ENCODE measurements at places on chromosomes 7 and 10.

DNA sequence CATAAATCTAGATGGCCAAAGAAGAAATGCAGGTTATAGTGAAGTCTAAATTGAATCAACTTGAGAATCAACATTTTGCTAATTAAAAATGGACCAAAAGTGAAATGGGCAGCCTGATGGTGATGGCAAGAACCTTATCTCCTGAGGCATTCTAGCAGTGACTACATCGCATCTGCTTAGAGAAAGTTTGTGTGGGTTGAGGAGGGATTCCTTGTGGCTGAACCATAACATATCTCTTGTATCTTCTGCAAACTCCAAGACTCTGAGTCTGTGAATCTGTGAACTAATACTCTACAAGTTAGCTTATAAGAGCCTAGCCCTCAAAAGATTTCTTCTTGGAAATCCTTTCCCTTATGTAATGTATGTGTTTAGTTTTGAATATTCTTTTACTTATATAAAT, 85.6 kb downstream of the PRKG1 start:
- no peak for DNase-seq

DNA sequence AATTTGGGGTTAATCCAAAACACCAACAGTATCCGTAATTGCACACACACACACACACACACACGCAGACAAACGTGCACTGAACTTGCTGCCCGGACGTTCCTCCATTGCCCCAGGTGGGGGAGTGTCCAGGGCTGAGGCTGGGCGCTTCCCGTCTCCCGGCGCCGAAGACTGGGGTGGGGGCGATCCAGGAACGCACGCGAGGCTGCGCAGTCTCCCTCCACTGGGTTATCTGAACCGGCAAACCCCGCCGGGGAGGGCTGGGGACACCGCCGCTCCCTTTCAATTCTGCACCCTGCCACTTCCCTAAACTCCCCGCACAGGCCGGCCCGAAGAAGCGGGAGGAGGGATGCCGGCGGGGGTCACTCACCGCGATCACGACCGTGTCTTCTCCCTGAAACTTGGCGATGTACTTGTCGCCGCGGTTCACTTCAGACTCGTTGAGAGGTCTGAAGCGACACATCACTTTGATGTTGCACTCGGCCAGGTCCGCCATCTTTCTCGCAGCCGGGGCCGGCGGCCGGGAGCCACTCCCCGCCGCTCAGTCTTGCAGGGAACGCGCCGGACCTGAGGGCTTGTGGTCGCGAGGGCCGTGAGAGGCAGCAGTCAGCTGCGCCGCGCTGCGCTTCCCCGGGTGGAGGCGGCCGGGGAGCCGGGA, 618 bp downstream of the KIF5B start:
- DNase-seq, result peak; percentile 56

- no peak for DNase-seq
These were observed 135.0 kb downstream of the ACTR3B start for GRCh38 chr7:152894295-152895170.

DNA sequence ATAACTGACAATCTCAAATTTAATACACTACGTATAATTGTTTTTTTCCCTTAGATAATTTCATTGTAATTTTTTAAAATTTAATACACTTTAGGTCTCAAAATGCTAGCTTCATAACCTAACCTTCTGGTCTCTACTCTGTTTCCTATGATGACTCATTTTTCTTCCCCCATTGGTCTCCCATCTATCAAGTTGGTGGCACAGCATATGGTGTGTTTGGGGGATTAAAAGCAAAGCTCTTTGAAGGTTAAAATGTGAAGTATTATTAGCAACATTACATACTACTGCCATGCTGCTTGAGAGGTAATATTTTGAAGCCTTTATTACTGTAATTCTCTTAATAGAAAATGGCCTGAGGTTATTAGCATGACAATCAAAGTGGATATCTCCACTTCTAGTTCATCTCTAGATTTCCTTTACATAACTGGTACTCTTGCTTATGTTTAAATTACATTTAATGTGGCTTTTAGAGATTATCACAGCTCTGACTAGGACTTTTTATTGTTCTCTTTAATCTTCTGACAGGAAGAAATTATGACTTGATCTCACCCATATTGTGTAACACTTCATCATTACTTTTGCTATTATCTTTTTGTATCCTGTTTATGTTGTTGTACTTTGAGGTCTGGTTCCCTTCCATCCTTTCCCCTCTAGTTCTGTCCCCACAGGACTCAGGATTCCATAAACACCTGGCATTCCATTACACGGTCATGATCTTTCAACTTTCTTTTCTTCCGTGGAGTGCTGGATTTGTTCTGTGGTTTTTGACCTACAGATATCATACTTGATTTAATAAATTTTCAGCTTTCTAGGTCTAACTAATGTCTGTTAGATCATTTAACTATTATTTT, 185.1 kb downstream of the SEMA3D start:
- no peak for DNase-seq

DNA sequence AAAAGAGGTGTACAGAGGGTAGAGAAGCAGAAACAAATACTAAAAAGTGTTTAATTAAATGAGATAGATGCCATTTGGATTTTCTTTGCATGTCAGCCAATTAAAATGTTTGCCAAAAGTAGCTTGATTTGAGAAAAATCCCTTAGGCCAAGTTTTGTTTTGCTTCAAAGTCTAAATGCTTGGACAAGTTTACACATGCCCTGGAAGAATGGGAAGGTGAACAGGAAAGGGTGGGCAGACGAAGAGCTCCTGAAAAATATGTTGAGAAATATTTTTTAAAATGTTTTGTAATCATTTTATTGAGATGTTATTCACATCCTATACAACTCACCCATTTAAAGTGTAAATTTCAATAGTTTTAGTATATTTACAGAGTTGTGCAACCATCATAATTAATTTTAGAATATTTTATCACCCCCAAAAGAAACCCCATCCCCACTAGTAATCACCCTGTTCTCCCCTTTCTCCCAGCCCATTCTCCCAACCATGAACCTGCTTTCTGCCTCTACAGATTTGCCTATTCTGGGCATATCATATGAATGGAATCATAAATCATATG, 98.5 kb upstream of the ANK3 start:
- DNase-seq, result no peak

DNA sequence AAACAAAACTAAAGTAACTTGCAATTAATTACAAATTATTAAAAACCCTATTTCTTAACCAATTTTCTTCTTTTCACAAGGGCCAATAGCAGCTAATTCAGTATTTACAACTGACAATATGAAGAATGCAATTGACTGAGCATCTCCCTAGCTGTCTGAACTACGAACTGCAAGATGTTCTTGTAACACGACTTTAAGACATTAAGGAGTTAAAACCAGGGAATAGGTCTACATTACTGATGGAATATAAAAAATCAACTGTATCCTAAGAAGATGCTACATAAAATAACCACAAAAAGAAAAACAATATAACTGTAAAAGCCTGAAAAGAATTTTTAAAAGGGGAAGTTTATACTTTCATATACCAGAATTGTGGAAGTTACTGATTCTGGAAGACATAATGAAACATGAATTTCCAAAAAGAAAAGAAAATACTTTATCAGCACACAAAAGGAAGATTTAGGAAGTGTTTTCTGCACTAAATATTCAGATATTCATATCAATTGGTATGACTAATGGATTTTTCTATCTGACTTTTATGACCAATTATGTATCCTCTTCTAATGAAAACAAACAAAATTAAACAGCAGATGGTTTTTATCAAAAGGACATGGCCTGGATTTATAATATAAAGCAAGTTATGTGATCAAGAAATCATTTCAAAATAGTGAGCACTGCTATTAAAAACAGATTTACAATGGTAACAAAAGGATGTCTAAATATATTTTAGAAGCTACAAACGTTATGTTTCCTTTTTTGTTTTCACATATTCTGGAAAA, 1.6 kb downstream of the GPR22 start:
- no peak for DNase-seq

DNA sequence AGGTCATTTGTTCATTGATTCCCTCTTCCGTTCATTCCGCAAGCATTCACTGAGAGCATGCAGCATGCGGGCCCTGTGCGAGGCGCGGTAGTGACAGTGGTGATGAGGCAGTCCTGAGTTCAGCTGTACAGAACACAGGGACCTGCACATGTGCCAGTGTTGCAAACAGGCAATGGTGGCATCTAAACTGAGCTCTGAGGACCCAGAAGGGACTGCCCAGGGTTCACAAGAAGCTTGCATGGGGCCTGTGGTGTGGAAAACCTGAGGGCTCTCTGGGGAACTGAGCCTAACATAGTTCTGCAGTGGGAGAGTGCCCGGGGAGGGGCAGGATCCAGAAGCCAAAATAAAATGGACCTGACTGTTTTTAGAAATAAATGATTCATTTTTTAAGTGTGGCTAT, 13.2 kb downstream of the ZNF488 start:
- no peak for DNase-seq

GRCh38 chr7:6438427-6438826, 9.3 kb downstream of the DAGLB start:
- peak; percentile 37 for DNase-seq

DNA sequence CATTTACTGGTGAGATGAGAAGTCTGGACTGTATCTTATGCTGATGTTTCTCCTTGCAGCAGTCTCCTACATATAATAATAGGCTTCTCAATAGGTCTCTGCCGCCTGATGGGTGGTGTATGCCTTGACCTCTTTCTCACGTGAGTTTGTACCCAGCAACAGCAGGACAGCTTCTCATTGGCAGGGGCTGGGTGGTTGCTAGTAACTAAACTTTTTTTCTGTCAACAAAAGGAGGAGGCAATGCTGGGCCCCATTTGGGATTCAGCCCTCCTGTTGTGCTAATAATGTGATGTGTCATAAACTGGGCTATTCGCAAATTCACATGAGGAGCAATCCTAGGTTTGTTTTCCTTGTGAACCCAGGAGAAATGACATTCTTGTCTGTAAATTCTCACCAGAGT, 533.6 kb downstream of the GATA3 start:
- no peak for DNase-seq

DNA sequence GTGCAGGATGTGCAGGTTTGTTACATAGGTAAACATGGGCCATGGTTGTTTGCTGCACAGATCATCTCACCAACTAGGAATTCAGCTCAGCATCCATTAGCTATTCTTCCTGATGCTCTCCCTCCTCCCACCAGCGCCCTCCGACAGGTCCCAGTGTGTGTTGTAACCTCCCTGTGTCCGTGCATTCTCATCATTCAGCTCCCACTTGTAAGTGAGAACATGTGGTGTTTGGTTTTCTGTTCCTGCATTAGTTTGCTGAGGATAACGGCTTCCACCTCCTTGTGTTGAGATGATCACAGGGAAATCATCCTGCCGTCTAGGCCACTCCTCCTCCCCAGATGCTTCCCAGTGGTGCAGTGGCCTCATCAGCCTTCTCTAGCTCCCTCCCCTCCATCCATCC, 261.6 kb upstream of the GALNT17 start:
- no peak for DNase-seq

GRCh38 chr10:1657479-1657878, 79.8 kb downstream of the ADARB2 start:
- no peak for DNase-seq

- DNase-seq, result no peak
These were observed 5.1 kb upstream of the HIPK2 start for GRCh38 chr7:139782932-139783331.

DNA sequence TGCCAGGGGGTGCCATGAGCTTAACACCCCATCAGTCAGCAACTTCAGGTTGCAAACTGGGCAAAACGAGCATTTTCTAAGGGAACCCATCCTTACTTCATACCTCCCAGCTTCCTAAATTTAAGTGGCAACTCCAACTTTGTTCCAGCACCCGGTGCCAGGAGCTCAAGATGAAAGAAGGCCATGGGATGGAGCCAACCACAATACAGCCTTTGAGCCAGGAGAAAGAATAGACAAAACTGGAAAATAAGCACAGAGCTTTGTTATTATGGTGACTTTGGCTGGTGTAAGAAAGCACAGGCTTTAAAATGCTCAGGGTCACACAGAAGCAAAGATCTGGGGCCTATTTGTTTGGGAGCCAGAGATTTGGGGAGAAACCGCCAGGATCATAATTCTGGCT, 388.7 kb upstream of the MGMT start:
- peak; percentile 39 for DNase-seq
